ENCODE measurements at places on chromosomes 2 and 18. TPM values are rescaled to one million over a fixed set of nuclear protein-coding genes. Genes with fewer than 3 reads are reported as not detected.

DNA sequence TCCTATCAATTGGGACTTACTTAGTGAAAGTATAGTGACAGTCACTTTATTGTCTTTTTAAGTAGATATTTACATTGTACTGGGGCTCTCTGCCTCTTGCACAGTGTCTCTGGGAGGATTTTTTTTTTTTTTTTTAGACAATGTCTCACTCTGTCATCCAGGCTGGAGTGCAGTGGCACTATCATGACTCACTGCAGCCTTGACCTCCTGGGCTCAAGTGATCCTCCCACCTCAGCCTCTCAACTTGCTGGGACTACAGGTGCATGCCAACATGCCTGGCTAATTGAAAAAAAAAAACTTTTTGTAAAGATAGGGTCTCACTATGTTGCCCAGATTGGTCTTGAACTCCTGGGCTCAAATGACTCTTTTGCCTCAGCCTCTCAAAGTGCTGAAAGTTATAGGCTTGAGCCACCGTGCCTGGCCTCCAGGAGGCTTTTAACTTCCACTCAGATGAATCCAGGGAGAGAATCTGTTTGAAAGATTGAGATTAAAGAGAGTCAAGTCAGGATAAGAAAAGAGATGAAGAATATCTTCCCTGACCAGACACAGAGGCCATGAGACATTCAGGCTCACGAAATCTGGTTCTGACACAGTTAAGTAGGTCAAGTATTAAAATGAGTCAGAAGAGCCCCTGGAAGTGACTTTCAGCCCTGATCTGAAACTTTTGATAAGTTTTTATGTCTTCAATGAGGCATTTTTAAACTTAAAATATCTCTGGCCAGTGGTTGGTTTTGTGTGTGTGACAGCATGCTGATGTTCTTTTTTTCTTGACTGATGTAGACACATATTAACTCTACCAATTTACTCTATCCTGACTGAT lies 18.3 kb downstream of the ARHGEF33 start:
- DNase-seq: no peak

RANBP2 gene
- 64.4 TPM for polyA plus RNA-seq

DPP4 gene
- polyA plus RNA-seq: 110 TPM

GRCh38 chr2:142742371-142743214 lies 134.9 kb upstream of the KYNU start:
- DNase-seq: no peak

GRCh38 chr2:237184192-237184918 lies 98.7 kb downstream of the COPS8 start:
- no peak for DNase-seq

Measured in left renal cortex interstitium (tissue), 4 donors.